HFFc6 (cell line): ENCODE measurements at places on chromosomes 7 and 10. TPM values are rescaled to one million over a fixed set of nuclear protein-coding genes. Genes with fewer than 3 reads are reported as not detected.

The ECHDC3 gene
- 0.94 to 1.4 TPM in 2 of 3 replicates, not detected in the other for total RNA-seq

The VWDE gene
- not detected in 3 replicates for total RNA-seq

DNA sequence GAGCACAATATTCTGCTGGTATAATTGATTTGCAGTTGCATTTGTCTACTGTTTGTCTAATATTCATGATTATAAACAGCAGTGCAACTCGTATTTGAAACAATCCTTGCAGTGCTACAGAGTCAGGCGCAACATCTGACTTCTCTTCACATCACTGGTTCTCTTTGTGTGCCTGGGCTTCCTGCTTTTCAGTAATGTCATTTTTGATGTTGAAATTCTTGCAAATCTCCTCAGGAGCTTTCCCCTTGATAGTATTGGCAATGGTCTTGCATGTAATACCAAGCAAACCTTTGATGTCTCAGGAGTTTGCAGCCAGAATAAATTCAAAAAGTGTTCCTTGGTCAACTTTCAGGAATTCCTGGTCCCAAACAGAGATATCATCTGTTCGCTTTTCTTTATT, 20.2 kb downstream of the HPS6 start:
- no peaks in the 10 kb centered on the region for H3K4me1 ChIP-seq
- H3K36me3 ChIP-seq: no peaks in the 10 kb centered on the region
- peaks cover 4% of the 10 kb centered on the region for H3K27me3 ChIP-seq
- no peak overlapping the region for H3K27ac ChIP-seq
- H3K4me3 ChIP-seq: no peak overlapping the region

- H3K4me1 ChIP-seq: peaks cover 13% of the 10 kb centered on the region
- H3K36me3 ChIP-seq: no peaks in the 10 kb centered on the region
Measured at GRCh38 chr7:11182736-11183135, 209.1 kb downstream of the PHF14 start.

The UCN3 gene
- not detected in 3 replicates for total RNA-seq

GRCh38 chr10:128471151-128471550, 344.9 kb upstream of the MKI67 start:
- no peak overlapping the region for H3K4me3 ChIP-seq
- DNase-seq: no peak

The AOC1 gene
- not detected in 3 replicates for total RNA-seq

The TAS2R41 gene
- not detected in 3 replicates for total RNA-seq

The KNDC1 gene
- 0.05 to 0.77 TPM (median 0.33 TPM) in 3 replicates for total RNA-seq

The BTBD16 gene
- not detected in 3 replicates for total RNA-seq

GRCh38 chr10:26837139-26837538, 23.6 kb downstream of the ABI1 start:
- H3K4me3 ChIP-seq: no peak overlapping the region
- peaks cover 15% of the 10 kb centered on the region for H3K36me3 ChIP-seq
- no peaks in the 10 kb centered on the region for H3K27me3 ChIP-seq
- H3K27ac ChIP-seq: no peak overlapping the region

The GOLGA7B gene
- total RNA-seq: not detected in 2 replicates

DNA sequence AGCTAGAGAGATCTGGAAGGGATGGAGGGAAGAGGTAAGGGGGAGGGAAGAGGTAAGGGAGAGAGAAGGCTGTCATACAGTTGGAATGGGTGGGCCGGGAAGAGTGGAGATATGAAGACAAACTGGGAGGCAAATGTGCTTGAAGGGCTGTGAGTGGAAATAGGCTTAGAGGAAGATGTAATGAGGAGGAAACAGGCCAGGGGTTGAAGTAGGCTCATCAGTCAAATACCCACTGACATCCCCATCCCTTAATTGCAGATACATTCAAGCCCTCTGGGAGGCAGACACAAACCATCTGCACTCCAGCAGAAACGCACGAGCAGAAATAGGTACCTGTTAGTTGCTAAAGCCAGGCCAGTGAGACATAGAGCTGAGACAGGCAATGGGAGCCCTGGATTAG, 2.1 kb downstream of the SYNPO2L start:
- peaks cover 29% of the 10 kb centered on the region for H3K4me1 ChIP-seq
- H3K4me3 ChIP-seq: no peak overlapping the region
- H3K36me3 ChIP-seq: no peaks in the 10 kb centered on the region
- no peak overlapping the region for H3K27ac ChIP-seq

The SLC13A1 gene
- not detected in 3 replicates for total RNA-seq

The TMEM229A gene
- not detected in 3 replicates for total RNA-seq

DNA sequence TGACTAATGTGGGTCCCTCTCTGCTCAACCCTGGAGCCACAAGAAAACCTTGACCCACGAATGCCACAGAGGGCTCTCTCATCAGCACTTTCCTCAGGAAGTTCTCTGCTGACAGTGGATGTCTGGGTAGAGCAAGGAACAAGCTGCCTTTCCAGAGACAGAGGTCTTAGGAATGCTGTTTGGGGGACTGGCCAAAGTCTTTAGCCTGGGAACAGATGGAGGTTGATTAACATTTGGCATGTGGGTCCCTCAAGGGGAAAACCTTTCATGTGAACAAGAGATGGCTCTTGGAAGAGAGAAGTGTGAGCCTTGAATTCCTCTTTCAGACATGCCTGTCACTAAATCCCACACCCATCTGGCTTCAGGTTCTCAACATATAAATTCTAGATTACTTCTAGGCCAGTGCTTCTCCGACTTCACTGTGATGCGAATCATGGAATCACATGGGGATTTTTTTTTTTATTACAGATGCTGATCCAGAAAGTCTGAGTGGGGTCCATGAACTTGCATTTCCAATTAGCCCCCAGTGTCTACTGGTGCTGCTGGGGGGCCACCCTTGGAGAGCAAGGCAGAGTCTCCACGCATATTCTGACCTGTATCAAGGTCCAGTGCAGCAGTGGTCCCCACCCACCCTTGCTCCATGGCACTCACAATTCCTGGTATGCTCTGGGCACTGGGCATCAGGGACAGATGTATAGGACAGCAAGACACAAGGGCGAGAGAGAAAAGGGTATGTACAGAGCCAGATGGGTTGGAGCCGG, 360.4 kb downstream of the CXCL12 start:
- H3K36me3 ChIP-seq: no peaks in the 10 kb centered on the region
- H3K4me1 ChIP-seq: no peaks in the 10 kb centered on the region
- no peak for DNase-seq
- H3K27ac ChIP-seq: no peak overlapping the region
- no peak overlapping the region for H3K4me3 ChIP-seq

DNA sequence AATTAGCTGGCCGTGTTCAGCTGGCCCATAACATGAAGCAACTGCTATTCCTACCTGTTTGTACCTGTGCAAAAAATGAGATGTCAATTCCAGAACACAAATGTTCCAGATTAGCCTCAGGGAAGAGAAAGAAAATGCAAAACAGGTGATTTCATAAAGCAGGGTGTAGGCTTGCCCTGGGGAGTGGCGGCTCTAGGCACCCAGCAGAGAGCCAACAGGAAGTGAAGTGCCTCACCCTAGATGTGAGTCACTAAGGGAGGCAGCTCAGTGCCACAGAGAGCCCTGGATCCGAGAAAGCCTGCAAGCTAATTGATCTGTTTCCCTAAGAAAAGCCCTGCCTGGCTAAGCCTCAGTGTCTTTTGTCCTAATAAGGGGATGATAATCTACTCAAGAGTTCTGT, 240.0 kb downstream of the ARHGAP21 start:
- peaks cover 5% of the 10 kb centered on the region; the same call in 1 of the 2 replicates for H3K36me3 ChIP-seq
- peaks cover 12% of the 10 kb centered on the region for H3K27me3 ChIP-seq
- peaks cover 9% of the 10 kb centered on the region for H3K4me1 ChIP-seq
- H3K4me3 ChIP-seq: no peak overlapping the region
- DNase-seq: peak; percentile 55

GRCh38 chr10:62779487-62780248, 24.9 kb upstream of the ADO start:
- H3K4me3 ChIP-seq: no peak overlapping the region
- no peak overlapping the region for H3K27ac ChIP-seq
- H3K27me3 ChIP-seq: peaks cover 7% of the 10 kb centered on the region
- no peaks in the 10 kb centered on the region for H3K4me1 ChIP-seq
- DNase-seq: no peak

- no peak overlapping the region for H3K27ac ChIP-seq
- H3K36me3 ChIP-seq: no peaks in the 10 kb centered on the region
- DNase-seq: no peak
- peaks cover 21% of the 10 kb centered on the region for H3K27me3 ChIP-seq
- H3K4me1 ChIP-seq: peaks cover 8% of the 10 kb centered on the region
Measured at GRCh38 chr10:78438907-78439809, 405.5 kb downstream of the RPS24 start.

The PTER gene
- 0.77 to 4.7 TPM (median 0.91 TPM) in 3 replicates for total RNA-seq

The MMP21 gene
- not detected in 3 replicates for total RNA-seq

DNA sequence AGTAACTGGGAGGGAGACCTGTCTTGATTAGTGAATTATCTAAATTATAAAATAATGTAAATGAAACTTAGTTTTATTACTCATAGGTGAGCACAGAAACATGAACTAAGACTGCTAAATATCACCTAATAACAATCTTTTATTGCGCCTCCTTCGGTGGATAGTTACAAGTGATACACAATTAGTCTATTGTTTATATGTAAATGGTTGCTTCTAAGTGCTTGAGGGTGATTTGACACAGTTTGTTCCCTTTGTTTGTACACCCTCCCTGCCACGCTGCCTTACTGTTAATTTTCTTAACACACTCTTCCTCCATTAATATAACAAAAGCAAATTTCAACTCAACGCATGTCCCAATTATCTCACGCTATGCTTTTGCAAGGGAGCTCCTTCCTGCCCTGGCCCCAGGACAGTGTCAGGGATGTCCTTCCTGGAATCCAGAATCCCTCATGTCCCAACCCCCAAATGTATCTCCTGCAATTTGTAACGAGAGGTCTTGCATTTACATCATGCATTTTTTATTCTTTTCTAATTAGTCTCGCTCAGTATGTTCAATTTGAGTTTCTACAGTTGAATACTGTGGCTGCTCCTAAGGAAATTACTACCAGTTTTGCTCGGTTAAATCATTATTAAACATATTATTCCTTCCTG, 4.2 kb downstream of the NPSR1 start:
- no peak overlapping the region; the same call in 1 of the 2 replicates for H3K27ac ChIP-seq
- H3K27me3 ChIP-seq: peaks cover 15% of the 10 kb centered on the region
- DNase-seq: no peak
- H3K4me1 ChIP-seq: peaks cover 23% of the 10 kb centered on the region; the same call in 1 of the 2 replicates

DNA sequence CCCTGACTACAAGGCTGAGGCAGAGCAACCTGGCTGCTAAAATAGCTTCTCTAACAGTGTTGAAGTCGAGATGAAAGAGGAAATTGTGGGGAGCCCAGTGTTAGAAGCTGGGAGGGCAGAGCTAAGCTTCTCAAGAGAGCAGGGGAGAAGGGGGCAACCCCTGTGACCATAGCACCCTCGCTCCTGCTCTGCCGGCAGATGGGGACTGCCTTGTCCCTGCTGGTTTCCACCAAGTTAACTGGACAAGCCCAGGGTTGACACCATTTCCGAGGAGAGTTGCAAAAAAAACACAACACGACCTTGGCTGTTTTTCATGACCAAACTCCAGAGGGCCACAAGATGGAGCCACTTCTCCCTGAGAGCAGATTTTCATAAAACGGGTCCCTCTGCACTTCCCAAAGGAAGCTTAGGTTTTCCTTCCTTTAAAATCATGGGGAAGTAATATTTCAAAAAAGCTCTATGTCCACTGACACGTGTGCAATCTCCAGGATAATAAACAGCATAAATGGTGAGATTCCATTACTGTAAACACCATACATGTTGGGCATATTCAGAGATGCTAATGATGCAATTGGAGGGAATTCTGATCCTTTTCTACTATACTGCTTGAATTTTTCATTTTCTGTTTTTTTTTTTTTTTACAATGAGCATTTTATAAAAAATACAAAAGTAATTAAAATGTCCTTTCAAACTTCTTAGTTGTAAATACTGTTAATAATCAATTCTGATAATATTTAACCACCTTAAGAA, 140.4 kb downstream of the PIP4K2A start:
- peaks cover 4% of the 10 kb centered on the region for H3K27me3 ChIP-seq
- H3K36me3 ChIP-seq: peaks cover 21% of the 10 kb centered on the region
- H3K4me3 ChIP-seq: no peak overlapping the region
- H3K27ac ChIP-seq: no peak overlapping the region; the same call in 1 of the 2 replicates
- H3K4me1 ChIP-seq: 0 out of 2 replicates have a peak, but pooled peaks cover 6% of the 10 kb centered on the region
- no peak for DNase-seq

- H3K36me3 ChIP-seq: no peaks in the 10 kb centered on the region
- no peak overlapping the region for H3K4me3 ChIP-seq
- no peaks in the 10 kb centered on the region for H3K27me3 ChIP-seq
- no peak for DNase-seq
- H3K4me1 ChIP-seq: no peaks in the 10 kb centered on the region
Measured at GRCh38 chr7:45484094-45484493, 90.1 kb upstream of the ADCY1 start.

The WNT2 gene
- not detected in 3 replicates for total RNA-seq

DNA sequence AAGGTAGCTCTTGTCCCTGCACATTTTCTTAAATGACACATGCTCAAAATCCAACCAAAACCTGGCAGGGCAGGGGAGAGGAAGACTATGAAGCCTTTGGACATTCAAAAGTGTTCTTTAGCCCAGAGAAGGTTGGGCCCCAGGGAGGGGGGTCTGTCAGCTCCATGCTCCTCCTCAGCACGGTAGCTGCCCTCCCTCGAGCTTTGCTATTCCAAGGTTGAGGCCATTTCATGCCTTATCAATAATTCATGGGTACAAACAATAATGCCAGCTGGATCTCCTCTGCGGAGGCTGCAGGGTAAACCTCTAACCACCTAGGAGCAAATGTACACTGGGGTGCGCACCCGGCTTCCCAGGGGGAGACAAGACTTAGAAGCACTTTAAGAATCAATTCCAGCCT, 61.5 kb downstream of the SLIT1 start:
- no peak for DNase-seq
- no peak overlapping the region for H3K27ac ChIP-seq
- no peaks in the 10 kb centered on the region for H3K36me3 ChIP-seq

DNA sequence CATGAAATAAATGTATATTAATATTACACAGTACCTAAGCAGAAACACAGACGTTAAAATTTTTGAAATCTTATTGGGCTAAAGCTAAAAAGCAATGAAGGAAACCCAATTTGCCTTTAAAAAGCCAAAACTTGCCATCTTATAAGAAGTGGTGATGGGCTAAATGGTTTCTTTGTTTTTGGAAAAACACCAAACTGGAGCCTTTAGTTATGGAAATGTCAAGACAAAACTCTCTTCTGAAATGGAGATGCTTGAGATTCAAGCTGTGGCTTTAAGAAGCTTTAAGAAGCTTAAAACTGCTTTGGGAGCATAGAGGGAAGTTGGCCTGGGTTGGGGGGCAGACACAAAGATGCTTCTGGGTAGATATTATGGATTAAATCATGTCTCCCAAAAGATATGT, 277.0 kb downstream of the GFRA1 start:
- H3K4me3 ChIP-seq: no peak overlapping the region
- no peak overlapping the region for H3K27ac ChIP-seq
- 0 out of 2 replicates have a peak, but pooled peaks cover 2% of the 10 kb centered on the region for H3K27me3 ChIP-seq
- no peaks in the 10 kb centered on the region for H3K4me1 ChIP-seq
- DNase-seq: no peak
